Activated CD4-positive, alpha-beta T cell treated with anti-CD3 and anti-CD28 coated beads for 1 hour (primary cell): ENCODE measurements at places on chromosomes 7 and 10.

GRCh38 chr7:21568762-21569161, 25.9 kb downstream of the DNAH11 start:
- no peak for DNase-seq

GRCh38 chr10:71217266-71218045, 5.1 kb downstream of the UNC5B start:
- no peak for DNase-seq

- no peak for DNase-seq
Observed at GRCh38 chr10:21638681-21639080, 104.6 kb downstream of the MLLT10 start.

DNA sequence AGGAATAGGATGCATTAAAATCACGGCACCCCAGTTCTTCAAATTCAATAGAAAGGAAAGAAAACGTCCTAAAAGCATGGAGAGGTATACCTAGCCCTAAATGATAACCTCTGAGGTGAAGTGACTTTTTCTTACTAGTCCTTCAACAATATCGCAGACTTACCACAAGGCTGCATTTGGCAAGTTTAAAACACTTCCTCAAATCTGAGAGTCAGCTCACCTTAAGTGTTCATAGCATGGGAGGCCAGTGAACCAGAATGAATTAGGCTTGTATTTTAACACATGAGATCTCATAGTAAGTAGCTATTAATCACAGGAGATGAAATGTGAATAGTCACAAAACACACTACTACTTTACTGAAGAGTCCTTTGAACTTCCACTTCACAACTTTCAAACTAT, 124.2 kb downstream of the RNF32 start:
- DNase-seq: no peak

- DNase-seq: no peak
Observed at GRCh38 chr10:87053111-87053510, 33.0 kb downstream of the FAM25A start.

DNA sequence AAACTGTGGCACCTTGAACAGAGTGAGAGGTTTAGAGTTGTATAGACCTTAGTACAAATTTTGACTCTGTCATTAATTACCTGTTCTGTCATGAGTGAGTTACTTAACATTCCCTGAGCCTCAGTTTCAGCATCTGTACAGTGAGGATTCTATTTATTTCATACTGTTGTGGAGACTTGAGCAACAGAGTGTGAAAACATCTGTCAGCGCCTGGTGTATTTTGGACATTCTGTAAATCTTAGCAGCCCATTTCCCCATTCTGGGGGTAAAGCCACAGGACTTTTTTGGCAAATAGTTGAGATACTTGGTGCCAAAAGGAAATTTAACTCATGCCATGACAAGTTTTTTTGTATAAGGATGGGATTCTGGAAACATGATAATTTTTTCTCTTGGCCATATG, 94.8 kb downstream of the AUTS2 start:
- DNase-seq: no peak

GRCh38 chr7:138246428-138246827, 170.2 kb downstream of the AKR1D1 start:
- DNase-seq: no peak

- DNase-seq: no peak
Observed at GRCh38 chr7:137572056-137572784, 228.7 kb upstream of the PTN start.

DNA sequence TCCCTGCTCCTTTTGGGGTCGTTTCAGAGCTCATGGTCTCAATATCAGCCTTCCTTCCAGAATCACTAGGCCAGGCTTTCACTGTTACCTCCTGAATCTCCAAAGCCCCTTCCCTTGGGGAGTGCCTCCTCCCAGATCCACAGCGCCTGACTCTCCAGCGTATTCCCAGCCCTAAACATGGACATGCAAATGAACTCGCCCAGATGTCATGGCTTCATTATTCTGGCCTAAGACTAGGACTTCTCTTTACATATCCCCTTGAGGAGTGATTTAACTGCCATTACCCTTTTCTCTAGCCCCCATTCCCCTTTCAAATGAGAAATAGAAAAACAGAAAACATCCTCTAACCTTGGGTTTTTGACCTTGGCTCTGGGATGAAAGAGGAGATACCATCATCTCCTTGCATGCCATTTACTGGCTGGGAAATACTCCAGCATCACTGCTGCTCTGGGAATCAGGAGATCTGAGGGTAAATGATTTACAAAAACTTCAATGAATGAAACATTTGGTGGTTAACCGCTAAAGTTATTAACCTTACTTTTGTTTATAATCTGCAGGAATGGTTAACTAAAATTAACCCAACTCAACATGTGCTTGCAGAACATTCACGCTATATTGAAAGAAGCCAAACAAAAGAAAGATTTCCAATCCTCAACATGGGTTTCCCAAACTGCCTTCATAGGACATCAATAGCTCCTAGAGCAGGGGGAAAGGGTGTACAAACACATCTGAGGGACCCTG, 37.0 kb downstream of the FAM171A1 start:
- no peak for DNase-seq

DNA sequence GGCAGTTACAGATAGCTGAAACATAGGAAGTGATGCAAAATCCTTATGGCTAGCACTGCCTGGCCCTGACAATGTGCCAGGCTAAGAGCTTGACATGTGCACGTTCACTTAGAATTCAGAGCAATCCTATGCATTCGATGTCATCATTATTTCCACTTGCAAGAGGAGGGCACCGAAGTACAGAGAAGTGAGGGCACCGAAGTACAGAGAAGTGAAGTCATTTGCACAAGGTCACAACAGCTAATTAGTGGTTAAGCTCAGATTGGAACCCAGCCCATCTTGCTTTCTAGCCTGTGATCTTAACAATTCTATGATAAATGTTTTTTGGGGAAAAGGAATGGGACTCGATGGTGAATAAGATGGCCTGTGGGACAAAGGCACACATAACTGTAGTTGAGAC, 73.4 kb downstream of the ARHGAP22 start:
- DNase-seq: no peak
